ENCODE measurements at places on chromosomes 11 and 22.

- DNase-seq = no peak
Observed at GRCh38 chr22:29473001-29473400, 7.0 kb upstream of the NEFH start.

DNA sequence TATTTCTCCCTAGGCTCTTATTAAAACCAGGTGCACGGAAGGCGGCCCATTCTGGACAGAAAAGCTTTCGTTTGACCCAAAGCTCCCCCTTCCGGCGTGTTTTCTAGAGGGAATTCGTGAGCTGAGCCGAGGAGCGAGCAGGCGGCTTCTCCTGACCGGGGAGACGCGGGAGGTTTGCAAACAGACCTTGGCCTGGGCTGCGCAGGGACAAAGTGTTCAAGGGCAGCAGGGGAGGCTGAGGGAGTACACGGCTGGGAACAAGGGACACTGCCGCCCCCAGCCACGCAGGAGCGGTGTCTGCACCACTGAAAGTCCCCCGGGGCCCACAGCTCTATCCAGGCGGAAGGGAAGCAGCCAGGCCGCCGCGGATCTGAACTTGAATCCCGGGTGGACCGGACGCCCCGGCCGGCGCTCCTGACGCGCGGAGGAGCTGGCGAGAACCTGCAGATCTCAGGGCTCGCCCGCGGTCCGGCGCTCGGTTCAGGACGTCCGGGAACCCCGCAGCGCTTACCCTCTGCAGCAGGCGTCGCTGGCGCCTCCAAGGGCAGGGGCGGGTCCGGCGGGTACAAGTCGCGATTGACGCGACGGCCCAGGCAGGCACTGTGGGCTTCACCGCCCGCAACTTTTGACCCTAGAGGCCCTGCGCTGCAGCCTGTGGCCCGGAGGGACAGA lies 101.9 kb downstream of the WT1 start:
- DNase-seq = no peak

GRCh38 chr22:24471570-24471969 lies 23.6 kb upstream of the UPB1 start:
- DNase-seq = no peak

- no peak for DNase-seq
Observed at GRCh38 chr22:47030143-47030661, 267.8 kb downstream of the TBC1D22A start.

GRCh38 chr22:45640291-45640940 lies 31.2 kb upstream of the ATXN10 start:
- no peak for DNase-seq

GRCh38 chr11:61079416-61080150 lies 22.7 kb upstream of the CD5 start:
- DNase-seq = peak; percentile 44

- no peak for DNase-seq
Observed at GRCh38 chr11:128288368-128288767, 299.0 kb downstream of the ETS1 start.

- DNase-seq = no peak
Observed at GRCh38 chr11:46422588-46422987, 31.0 kb upstream of the CHRM4 start.

GRCh38 chr11:93099806-93100205 lies 98.0 kb downstream of the SLC36A4 start:
- DNase-seq = no peak

GRCh38 chr11:44726283-44727113 lies at the start of gene TSPAN18:
Gene TSPAN18, plus strand, starts transcription at chr11:44726962. Its CDS starts 179,455 bp downstream, at chr11:44906417.
- peak; percentile 34 for DNase-seq

- DNase-seq = no peak
Observed at GRCh38 chr11:135036488-135037297, 624.7 kb upstream of the B3GAT1 start.

DNA sequence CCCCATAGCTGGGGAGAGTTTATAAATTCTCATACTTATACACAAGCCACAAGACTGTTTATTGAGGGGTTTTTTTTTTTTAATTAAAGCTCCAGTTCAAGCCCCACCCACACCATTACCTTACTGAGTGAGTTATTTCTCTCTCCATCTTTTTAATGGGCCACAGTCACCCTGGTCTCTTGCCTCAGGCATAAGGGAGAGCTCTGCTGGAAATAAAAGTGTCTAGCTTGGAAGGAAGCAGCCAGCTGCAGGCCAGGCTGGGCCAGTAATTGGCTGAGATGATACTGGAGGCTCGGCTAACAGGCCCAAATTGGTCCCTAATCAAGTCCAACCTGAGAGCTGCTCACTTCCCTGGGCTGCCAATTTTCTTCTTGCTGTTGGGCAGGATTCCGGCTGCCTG lies 174.1 kb downstream of the INSC start:
- DNase-seq = no peak

DNA sequence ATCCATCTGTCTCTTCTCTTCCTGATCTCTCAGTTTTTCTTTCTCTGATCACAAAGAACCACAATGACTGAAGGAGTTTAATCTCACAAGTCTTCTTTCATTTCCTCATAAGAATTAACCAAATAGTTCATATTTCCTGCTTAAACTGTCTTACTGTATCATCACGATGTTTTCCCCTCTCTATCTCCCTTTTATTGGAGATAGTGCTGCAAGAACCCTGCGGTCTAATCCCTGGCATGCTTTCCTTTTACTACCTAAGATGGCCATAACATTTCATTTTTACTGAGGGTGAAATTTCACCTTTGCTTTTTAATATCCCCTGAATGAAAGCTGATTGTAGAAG lies 28.9 kb downstream of the CARD18 start:
- DNase-seq = no peak

GRCh38 chr11:126384449-126385070 lies 29.1 kb downstream of the ST3GAL4 start:
- no peak for DNase-seq

- no peak for DNase-seq
Observed at GRCh38 chr22:45880716-45881523, 96.0 kb downstream of the WNT7B start.

GRCh38 chr22:32846780-32847491 lies 45.4 kb downstream of the TIMP3 start:
- no peak for DNase-seq

- no peak for DNase-seq
Observed at GRCh38 chr22:19942157-19943081, 801 bp upstream of the TXNRD2 start.

GRCh38 chr22:17724678-17725499 lies 49.4 kb downstream of the BID start:
- DNase-seq = no peak

DNA sequence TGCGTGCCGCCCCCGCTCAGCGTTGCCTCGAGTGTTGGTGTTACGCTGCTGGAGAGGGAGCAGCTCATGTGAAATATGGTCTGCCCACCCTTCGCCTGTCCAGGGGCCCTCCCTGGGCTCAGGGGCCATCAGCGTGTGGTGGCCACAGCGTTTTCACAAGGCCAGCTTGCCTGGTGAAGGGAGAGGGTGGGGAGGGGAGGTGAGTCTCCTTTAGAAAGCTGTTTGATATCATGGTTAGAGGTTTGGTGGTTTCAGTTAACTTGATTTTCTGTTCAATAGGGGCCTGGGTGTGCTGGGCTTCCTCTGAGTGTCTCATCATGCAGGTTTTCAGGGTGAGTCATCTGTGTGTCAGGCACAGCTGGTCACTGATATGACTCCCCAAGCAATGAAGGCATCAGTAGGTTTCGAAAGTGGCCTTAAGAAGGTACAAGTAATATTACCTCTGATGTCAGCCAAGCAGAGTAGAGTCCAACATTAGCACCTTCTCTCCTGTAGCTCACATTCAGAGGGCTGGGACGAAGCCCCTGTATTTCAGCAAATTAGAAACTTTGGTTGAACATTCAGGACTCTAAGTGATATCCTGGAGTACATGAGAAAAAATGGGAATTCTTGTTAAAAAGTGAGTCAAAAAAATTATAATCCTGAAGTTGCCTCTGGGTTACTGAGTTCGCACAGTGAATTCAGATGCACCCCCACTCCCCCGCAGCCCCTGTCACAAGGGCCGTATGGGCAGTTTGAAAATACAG lies 172.5 kb downstream of the TBC1D22A start:
- DNase-seq = no peak

DNA sequence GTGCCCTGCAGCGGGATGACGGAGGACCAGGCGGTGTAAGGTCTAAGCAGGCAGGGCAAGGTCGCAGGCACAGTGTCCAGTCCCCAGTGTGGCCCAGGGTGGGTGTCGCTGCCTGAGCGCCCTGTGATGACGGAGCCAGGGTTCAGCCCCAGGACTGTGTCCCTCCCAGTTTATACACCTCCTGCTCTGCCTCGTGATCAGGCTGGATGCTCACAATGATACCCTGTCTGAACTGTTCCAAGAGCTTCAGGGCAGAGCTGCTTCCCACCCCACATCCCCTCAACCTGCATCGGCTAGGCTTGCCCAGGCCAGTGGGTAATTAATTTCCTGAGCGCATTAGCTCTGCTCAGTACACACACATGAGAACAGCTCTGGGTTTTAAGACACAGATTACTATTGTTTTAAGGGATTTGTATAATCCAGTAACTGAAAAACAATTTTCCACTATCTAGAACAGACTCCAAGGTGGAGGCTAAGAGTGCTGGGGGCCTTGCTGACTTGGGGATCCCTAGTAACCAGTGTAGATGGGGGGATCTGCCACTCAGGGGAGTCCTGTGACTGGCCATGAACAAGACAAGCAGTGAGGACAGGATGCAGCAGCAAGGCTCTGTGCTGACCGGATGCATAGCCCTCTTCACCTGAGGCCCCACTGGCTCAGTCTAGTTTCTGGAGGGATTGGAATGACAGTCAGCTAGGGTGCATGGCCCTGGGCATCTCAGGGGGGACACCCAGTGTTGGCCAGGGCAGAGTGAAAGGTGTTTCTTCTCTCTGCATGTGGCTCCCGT lies 34.1 kb downstream of the GNAZ start:
- no peak for DNase-seq

DNA sequence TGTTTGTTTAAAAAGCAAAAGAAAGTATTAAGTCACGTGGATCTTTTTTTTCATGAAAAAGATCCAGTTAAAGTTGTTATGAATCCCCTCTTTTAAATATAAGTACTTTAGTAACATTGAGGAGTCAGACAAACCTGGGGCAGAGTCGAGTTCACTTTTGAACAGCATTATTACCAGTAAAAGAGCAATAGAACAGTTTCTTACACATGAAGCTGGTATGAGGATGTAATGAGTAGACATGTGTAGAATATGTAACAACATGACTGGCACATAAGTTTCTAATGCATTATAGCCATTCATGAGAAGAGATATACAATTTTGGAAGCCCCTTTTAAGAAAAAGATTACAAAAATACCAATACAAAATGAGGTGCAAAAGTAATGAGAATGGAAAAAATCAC lies 7.6 kb upstream of the MUC15 start:
- DNase-seq = no peak

GRCh38 chr22:19957445-19957844 lies 15.8 kb upstream of the TXNRD2 start:
- DNase-seq = no peak

GRCh38 chr11:30508594-30508993 lies 77.6 kb downstream of the MPPED2 start:
- DNase-seq = no peak

- DNase-seq = no peak
Observed at GRCh38 chr11:7892059-7892699, 38.9 kb downstream of the OR10A6 start.

- no peak for DNase-seq
Observed at GRCh38 chr11:34209809-34210208, 104.4 kb downstream of the NAT10 start.

DNA sequence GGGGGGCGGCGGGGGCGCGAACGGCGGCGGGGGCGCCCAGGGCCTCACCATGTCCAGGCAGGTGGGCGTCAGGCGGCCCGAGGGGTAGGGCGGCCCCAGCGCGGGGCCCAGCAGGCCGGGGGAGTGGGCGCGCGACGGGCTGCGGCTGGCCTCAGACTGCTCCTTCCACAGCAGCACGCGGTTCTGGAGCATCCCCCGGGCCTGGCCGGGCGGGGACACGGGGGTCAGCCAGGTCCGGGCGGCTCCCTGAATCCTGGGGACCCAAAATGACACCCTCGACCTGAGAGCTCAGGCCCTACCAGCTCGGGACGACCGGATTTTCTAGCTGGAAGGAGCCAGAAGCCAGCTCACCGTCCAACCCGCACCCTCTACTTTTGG lies 5.5 kb upstream of the SLC16A8 start:
- no peak for DNase-seq

- no peak for DNase-seq
Observed at GRCh38 chr11:106133529-106133928, 56.1 kb downstream of the AASDHPPT start.

GRCh38 chr11:134921938-134922337 lies 509.9 kb upstream of the B3GAT1 start:
- DNase-seq = no peak

DNA sequence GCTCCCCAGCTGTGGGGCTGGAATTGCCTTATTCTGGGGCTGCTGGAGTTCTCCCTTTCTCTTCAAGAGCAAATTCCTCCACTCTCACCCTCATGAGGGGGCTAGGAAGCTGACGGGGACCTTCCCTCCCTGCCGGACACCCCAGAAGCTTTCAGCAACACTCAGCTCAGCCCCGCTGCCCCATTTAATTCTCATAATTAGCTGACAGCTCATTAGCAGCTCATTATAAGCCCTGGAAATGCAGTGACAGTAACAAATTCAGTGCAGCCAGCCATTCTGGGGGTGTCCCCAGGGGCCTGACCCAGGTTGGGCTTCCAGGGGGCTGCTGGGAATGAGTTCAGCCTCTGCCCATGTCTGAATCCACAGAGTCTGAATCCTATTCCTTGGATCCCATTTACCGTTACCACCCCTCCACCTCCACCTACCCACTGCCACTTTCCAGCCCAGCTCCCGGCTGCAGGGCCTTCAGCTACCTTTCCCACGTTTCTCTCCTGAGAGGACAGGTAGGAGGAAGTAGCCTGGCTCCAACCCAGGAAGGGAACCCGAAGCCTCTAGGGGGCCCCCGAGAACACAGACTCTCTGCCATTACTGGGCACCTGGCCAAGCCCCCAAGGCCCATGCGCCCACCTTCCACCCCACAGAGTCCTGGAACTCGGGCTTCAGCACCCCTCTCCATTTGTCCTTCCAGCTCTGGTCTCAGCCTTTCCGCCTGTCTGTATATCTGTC lies 101.7 kb upstream of the LMO1 start:
- no peak for DNase-seq

DNA sequence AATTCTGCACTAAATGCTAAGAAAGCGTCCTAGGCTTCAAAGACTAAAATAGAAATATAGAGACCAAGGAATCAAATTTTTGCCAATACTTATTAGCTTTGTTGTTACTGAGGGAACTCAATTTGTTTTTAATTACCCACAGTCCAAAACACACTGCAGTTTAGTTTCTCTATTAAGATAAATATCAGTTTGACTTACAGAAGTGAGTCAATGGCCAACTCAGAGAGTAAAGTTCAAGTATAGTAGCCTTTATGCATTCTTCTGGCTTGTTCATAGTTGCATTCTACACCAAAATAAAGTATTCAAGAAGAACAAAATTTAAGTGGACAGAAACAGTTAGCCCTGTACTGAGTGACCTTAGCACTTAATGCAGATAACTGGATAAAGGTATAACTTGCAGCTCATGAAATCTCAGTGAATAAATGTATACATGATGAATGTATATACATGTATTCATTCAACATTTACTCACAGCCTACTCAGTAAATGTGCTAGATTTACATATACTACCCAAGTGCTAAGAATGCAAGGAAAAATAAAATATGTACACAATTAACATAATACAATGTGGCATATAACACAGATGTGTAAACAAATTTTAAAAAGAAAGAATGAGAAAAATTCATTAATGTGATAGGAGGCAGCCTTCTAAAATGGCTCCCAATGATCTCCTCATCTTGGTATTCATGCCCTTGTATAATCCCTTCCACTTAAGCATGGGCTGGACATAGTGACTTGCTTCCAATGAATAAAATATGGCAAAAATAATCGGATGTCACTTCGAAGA lies 9.7 kb upstream of the RNF141 start:
- no peak for DNase-seq

GRCh38 chr11:43547430-43547831 lies 133.1 kb upstream of the HSD17B12 start:
- no peak for DNase-seq

GRCh38 chr11:78907636-78908035 lies 333.0 kb upstream of the NARS2 start:
- no peak for DNase-seq
